NCI-H226 (cell line): ENCODE measurements at places on chromosomes 7 and 10.

GRCh38 chr10:63228237-63228636 lies 95.1 kb downstream of the NRBF2 start:
- no peak for DNase-seq

GRCh38 chr10:87799860-87800259 lies 18.2 kb downstream of the ATAD1 start:
- no peak for DNase-seq

DNA sequence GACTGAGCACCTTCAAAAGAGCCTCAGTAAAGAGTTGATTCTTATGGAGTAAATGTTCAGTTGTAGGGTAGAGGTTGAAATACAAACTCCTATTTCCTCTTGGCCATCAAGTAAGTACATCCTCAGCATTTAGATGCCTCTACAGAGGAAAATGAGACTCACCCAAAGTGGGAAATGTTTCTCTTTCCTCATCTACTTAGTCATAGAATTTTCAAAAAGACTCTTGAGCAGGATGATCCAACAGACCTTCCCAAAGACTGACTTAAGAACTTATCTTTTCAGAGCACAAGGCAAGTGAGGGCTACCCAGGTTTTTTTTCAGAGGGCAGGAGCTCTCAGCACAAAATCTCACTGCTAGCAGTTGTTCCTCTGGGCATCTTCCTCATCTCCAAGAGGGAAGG lies 449.1 kb downstream of the KCNMA1 start:
- DNase-seq = no peak

GRCh38 chr10:49613882-49614241 lies at the start of gene CHAT:
TSS of gene CHAT (plus strand) at chr10:49614037. CDS start at chr10:49614190, 153 bp downstream.
- DNase-seq = no peak

- DNase-seq = no peak
These were observed 26.2 kb upstream of the CARD11 start for GRCh38 chr7:3069771-3070449.

DNA sequence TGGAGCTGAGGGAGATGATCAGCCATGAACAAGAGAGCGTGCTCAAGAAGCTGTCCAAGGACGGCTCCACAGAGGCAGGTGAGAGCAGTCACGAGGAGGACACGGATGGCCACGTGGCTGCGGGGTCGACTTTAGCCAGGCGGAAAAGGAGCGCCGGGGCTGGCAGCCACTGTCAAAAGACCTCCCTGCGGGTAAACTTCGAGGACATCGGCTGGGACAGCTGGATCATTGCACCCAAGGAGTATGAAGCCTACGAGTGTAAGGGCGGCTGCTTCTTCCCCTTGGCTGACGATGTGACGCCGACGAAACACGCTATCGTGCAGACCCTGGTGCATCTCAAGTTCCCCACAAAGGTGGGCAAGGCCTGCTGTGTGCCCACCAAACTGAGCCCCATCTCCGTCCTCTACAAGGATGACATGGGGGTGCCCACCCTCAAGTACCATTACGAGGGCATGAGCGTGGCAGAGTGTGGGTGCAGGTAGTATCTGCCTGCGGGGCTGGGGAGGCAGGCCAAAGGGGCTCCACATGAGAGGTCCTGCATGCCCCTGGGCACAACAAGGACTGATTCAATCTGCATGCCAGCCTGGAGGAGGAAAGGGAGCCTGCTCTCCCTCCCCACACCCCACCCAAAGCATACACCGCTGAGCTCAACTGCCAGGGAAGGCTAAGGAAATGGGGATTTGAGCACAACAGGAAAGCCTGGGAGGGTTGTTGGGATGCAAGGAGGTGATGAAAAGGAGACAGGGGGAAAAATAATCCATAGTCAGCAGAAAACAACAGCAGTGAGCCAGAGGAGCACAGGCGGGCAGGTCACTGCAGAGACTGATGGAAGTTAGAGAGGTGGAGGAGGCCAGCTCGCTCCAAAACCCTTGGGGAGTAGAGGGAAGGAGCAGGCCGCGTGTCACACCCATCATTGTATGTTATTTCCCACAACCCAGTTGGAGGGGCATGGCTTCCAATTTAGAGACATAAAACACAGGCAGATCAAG lies 3.3 kb downstream of the GDF2 start:
- no peak for DNase-seq

GRCh38 chr7:29818308-29818707 lies 12.0 kb downstream of the WIPF3 start:
- no peak for DNase-seq

- no peak for DNase-seq
These were observed 120.2 kb downstream of the CDH23 start for GRCh38 chr10:71516890-71517289.
